Pulmonary artery endothelial cell (primary cell): ENCODE measurements at places on chromosomes 3 and 15.
A peak's percentile ranks its signal among the peaks of the same experiment; 100 is the strongest.

- no peak for DNase-seq
Observed at GRCh38 chr3:31670722-31671121, 138.0 kb downstream of the STT3B start.

DNA sequence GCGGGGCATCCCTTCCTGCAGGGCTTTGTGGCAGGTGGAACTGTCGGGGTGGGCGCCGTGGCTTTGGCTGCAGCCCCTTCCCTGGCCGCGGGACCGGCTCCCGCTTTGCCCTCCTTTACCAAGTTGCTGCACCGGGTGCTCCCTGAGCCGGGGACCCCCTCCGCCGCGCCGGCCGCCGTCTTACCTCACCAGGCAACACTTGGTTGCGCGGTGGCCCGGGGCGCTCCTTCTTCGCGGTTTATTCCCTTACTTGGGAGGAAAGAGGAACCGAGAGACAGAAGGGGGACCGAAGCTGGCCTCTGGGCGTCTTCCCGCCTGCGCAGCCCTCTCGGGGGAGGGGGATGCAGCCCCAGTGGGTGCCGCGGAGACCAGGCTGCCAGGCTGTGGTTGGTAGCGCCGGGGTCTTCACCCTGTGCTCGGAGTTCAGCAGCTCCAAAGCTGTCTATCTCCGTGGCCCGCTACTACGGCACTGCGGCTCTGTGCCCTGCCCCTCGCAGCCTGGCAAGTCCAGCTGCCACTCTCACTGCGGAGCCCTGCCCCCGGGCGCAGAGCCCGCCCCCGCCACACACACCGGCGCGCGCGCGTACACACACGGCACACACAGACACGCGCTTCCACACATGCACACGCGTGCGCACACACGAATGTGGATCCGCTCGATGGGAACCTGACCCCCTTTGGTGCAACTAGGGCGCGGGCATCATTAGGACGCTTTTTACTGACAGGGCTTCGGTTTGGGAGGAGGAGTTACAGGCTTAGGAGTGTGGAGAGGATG lies at the start of gene DGKG:
DGKG (minus strand) TSS at position 473 of the 775 bp plus-strand sequence. CDS start 41,775 bp downstream, outside the sequence.
- no peak for DNase-seq

GRCh38 chr3:163056874-163057497 lies 1560.4 kb downstream of the OTOL1 start:
- DNase-seq = no peak

DNA sequence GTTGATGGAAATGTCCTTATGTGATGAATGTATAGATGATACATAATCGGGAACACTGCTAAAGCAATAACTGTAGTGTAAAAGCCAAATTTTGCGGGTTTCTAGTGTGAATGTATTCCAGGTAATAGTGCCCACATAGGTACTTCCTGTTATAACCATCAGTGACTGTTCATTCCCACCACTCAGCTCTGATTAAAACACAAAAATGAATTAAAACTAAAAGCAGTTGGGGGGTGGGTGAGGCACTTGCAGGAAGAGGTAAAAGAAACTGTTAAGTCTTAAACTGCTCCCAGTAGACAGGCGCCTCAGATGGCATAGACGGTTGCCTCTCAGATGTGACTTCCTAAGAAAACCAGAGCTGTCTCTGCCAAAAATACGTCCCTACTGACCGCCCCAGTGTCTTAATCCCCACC lies 893 bp upstream of the MTHFS start:
- no peak for DNase-seq

- no peak for DNase-seq
Observed at GRCh38 chr15:84888639-84889038, 4.2 kb downstream of the SLC28A1 start.

- DNase-seq = no peak
Observed at GRCh38 chr3:85360742-85361387, 402.1 kb downstream of the CADM2 start.

DNA sequence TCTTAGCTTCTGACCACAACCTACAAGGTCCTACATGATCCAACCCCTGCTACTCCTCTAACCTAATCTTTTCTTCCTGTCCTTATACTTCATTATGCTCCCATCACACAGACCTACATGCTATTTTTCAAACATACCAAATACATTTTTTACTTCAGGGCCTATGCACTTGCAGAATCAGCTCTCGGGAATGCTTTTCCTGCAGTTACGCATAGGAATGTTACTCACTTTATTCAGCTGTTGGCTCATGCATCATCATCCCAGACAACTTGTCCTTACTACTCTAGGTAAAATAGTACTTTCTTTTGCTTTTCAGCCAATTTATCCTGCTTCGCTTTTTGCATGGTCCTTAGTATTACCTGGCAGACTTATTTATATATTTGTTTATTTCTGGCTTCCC lies 105.6 kb downstream of the OXSM start:
- no peak for DNase-seq

GRCh38 chr15:101089579-101090427 lies 162.0 kb downstream of the CHSY1 start:
- DNase-seq = no peak

- no peak for DNase-seq
Observed at GRCh38 chr15:35876762-35877161, 330.8 kb upstream of the DPH6 start.

- no peak for DNase-seq
Observed at GRCh38 chr3:64728428-64728827, 40.6 kb upstream of the ADAMTS9 start.

- no peak for DNase-seq
Observed at GRCh38 chr3:39712413-39713048, 96.9 kb upstream of the MYRIP start.

DNA sequence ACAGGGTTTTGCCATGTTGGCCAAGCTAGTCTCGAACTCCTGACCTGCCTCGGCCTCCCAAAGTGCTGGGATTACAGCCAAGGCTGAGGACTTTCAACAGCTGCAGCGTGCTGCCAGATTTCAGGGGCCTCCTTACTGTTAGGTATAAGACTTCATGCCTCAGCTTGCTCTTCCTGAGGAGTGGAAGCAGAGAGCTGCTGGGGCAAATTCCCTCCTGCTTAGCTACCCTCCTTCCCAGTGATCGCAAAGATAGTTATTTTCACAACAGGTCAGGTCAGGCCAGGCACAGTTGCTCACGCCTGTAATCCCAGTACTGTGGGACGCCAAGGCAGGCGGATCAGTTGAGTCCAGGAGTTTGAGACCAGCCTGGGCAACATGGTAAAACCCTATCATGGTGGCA lies 2.6 kb upstream of the CPNE9 start:
- DNase-seq = no peak

GRCh38 chr15:91562698-91563097 lies 290.8 kb upstream of the SLCO3A1 start:
- DNase-seq = no peak

- DNase-seq = no peak
Observed at GRCh38 chr15:43912208-43912607, 85.4 kb downstream of the WDR76 start.

- DNase-seq = no peak
Observed at GRCh38 chr3:19907523-19907922, 26.5 kb downstream of the EFHB start.

DNA sequence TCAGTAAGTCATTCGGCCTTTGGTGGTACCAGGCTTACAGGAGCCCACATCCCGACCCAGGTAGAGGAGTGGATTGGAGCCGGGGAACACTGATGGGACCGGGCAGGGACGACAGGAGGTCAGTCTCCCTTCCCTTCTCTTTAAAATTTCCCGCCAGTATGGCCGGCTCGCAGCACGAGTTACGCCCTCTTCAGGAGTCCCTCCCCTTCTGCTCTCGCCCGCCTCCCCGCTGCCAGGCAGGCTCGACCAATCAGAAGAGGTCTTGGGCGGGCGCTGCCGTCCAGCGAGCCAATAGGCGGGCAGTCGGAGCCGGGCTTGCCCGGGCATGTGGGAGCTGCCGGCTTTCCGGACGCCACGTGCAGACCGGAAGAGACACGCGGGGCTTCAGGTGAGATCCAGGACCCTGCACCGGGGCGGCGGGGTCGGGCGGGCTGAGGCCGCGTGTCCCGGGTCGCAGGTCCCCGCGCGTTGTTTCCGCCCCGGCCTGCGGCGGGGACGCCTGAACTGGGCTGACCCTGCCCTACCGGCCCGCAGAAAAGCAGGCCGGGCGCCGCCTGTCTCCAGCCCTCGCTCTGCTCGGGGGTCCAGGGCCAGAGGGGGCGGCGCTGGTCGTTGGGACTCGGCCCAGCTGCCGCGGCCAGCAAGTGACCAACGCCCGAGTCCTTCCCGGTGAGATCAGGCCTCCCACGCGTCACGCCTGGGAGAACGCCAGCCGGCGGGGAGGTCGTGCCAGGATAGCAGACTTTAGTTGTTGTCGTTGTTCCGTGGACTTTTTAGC lies at the start of gene AEN:
AEN (plus strand) TSS at position 346 of the 778 bp plus-strand sequence. CDS start 4,870 bp downstream, outside the sequence.
- DNase-seq = peak; percentile 88

DNA sequence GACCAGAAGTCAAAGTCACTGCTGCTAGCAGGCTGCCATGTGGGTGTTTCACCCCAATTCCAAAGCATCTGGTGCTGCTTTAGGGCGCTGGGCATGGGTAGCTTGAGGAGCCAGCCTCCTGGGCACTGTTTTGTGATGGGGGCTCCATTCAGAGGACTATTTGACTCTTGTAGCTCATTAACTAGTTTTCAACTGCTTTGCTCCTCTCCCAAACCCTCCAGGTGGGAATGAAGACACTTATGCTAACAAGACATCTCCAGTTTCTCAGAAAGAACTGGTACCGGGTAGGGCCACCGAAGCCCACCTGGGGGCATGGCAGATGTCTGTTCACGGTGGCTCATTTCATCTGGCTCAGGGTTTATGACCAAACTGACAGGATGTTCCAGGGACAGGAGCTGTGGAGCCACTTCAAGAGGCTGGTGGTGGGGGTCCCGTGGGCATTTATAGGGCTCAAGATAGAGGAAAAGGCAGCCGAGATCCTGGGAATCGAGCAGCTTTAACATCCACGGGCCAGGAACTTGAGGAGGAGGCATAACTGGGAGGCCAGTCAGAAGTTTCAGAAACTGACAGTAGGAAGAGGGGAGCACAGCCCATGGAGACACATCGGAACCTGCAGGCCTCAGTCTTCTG lies 17.7 kb downstream of the AMOTL2 start:
- no peak for DNase-seq

DNA sequence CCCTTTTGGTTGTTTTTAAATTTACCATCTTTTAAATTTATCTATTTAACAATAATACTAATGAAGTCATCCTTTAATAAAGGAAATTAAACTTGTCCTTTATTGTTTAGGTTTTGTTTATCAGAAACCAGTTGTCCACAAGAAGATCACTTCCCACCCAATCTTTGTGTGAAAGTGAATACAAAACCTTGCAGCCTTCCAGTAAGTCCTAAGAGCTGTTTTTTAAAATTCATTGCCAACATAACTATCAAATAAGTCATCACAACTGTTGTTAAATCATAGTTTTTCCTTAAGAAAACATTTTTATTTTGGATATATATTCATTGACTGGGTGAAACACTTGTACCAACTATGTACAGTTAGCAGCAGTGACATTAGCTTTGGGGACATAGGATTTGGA lies 59.4 kb downstream of the CALML4 start:
- DNase-seq = no peak

- no peak for DNase-seq
Observed at GRCh38 chr15:56992725-56993124, 74.3 kb downstream of the TCF12 start.

GRCh38 chr3:180097626-180098025 lies 60.9 kb upstream of the PEX5L start:
- DNase-seq = no peak

- DNase-seq = no peak
Observed at GRCh38 chr3:50490424-50490823, 13.0 kb downstream of the CACNA2D2 start.

DNA sequence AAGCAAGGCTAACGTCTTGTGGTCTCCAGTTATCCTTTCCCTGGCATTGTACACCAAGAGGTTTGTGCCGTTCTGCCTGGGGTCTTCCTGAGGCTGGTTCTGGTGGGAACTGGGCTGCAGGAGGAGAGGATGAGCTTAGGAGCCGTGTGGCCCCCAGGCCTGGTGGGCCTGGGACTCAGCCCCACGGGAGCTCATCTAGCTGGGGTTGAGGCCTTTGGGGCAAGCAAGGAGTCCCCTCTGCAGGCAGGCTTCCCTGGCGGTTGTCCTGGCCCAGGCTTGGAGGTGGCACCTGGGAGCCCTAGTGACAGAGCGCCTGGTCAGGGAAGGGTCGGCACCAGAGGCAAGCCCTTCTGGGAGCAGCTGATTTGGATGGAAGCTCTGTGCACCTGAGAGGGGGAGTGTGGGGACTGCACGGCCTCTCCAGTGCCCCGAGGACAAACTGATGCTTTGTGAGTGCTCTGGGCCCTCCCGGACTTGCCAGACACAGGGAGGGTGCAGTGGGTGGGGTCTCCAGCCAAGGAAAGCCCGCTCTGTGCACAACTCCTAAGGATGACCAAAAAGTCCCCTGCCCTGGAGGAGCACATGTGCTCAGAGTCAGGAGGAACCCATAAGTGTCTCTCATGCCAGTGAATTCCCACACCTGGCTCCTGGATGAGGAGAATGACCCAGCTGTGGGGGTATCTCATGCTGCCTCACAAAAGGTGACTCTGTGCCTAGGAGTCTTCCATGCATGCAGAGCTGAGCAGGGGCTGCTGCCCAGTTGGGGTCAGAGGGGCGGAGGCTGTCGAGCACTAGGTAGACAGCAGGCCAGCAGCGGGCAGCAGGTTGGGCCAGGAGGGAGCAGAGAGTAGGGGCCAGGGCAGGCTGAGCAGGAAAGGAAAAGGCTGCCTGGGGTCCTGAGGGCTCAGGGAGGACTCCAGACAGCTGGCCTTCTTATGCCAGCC lies 2.7 kb downstream of the PAK6 start:
- DNase-seq = no peak

- DNase-seq = no peak
Observed at GRCh38 chr3:72288955-72289691, 504.2 kb upstream of the PROK2 start.

- no peak for DNase-seq
Observed at GRCh38 chr15:33009603-33010002, 184.9 kb downstream of the FMN1 start.

DNA sequence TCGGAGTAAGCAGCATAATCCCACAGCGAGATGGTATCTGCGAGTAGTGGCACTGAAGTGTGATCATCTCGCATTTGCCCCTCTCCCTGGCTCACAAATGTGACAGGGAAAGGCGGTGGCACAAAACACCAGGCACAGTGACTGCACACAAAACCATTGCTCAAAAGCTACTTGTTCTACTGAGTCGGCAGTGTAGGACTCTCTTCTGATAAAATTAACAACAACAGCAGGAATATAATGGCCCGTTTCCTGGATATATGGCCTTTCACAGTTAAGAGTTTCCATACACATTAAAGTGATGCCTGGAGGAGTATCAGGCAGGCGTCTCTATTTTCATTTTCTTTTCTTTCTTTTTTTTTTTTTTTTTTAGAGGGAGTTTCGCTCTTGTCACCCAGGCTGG lies 69.0 kb downstream of the MYO1E start:
- DNase-seq = no peak

GRCh38 chr15:75544359-75544758 lies 34.8 kb downstream of the PTPN9 start:
- no peak for DNase-seq

DNA sequence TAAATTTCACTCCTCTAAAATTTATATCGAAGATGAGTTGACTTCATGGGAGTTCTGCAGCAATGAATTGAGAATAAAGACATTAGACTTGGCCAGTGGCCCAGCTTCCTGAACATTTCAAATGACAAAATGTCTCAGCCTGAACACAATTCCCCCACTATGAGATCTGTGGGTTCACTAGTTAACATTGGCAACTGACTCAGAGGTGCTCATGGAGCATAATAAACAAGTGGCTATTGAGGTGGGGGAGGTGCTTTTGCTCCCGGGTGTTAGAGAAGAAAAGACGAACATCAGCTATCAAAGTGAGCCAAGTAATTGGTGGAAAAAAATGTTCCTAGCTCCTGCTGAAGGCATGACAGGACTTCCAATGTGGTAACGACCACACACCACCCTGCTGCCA lies 6.3 kb downstream of the ATP13A4 start:
- no peak for DNase-seq

- no peak for DNase-seq
Observed at GRCh38 chr15:47691882-47692281, 25.4 kb upstream of the SEMA6D start.

GRCh38 chr3:194440756-194441155 lies 41.7 kb upstream of the GP5 start:
- no peak for DNase-seq
